ENCODE measurements at places on chromosomes 2 and 18.
A peak's percentile ranks its signal among the peaks of the same experiment; 100 is the strongest.

DNA sequence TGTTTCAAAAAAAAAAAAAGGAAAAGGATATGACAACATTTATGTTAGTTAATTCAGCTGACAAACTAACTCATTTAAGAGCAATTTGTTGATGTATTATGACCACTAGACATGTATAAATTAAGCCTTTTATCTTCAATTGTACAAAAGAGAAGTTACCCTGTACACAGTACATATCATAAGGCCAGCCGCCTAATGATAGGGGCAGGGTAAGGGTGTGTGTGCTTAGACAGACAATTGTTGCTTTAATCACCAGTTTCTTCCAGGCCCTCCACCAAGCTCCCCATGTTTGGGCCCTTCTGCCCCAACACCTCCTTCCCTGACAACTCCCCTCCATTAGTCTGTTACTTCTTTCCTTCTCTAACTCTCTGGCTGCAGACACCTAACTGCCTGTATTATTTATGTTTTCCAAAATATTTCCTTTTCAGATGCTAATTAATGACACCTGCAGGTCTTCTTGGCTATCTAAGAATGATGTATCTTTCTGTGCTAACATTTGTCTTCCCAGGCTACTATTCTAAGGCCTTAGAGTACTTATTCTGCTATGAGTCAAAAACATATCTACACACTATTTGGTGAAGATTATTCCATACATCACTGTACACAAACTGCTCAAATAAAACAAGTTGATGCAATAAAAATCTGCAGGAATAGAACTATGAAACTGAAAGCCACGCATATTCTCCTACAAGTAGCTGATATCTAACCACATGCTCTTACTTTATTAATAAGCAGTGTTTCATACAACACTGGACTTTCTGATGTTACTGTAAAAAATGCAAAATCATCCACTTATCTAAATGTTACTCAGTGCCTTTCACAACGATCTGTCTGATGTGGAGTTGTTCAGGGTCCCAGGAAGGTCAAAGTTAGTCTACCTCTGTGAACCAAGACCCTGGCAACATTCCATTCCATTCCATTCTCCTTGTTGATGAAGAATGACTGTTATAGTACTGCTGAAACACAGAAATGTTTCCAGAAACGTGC, 26.4 kb downstream of the TMEM131 start:
- no peak for DNase-seq

- DNase-seq: peak; percentile 41
Observed at GRCh38 chr2:10721396-10722251, at the start of gene ATP6V1C2. ATP6V1C2 (plus strand) TSS chr2:10721630; CDS start chr2:10722850, 1,220 bp downstream.

- no peak for DNase-seq
Observed at GRCh38 chr2:42245396-42245795, 76.2 kb downstream of the EML4 start.

- DNase-seq: no peak
Observed at GRCh38 chr2:6771634-6772611, 93.8 kb downstream of the CMPK2 start.

DNA sequence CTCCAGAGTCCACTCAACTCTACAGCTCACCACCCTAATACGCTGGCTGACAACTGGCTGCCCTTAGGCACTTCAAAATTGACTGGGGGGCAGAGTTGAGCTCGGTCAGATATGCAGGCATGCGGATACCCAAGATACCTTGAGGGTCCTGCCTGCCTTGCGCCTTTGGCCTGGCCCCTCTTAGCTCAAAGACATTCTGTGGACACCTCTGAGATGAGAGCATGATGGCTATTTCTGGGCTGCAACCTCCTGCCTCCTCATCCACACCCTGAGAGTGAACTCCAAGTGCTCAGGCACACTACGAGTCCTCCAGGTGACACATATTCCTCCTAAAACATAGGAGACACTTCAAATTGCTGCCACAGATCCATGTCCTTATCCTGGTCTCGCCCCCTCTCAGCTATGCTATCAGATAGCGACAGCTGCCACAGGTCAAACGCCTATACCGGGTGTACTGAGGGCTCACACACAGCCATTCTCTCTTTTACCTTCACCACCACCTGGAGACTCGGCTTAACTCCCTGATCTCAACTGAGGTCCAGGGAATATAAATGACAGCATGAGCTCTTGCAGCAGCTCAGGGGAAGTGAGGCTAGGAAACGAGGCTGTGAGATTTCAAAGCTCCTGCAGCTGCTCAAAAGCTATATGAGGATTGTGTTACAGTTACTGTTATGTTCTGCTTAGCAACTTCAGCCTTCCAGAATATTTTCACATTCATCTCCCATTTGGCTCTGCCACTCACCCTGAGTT, 60.5 kb upstream of the TEX51 start:
- no peak for DNase-seq

DNA sequence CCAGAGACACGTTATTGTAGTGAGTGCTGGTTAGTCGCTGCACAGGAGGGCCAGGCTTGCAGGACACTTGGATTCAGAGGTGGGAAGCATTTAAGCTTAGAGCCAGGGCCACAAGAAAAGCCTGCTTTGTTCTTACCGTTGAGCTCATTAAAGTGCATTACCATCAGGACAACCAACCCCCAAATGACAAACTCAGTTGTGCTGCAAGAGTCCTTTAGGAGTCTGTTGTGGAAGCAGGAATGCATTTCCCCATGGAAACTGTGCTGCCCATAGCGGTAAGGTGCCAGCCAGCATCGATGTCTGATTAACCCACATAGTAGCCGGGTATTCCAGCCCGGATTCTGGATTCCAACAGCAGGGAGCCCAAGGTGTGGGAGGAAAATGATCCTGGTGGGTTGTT, 23.4 kb upstream of the REEP1 start:
- no peak for DNase-seq

GRCh38 chr2:190202018-190202417, 117.6 kb downstream of the HIBCH start:
- no peak for DNase-seq

DNA sequence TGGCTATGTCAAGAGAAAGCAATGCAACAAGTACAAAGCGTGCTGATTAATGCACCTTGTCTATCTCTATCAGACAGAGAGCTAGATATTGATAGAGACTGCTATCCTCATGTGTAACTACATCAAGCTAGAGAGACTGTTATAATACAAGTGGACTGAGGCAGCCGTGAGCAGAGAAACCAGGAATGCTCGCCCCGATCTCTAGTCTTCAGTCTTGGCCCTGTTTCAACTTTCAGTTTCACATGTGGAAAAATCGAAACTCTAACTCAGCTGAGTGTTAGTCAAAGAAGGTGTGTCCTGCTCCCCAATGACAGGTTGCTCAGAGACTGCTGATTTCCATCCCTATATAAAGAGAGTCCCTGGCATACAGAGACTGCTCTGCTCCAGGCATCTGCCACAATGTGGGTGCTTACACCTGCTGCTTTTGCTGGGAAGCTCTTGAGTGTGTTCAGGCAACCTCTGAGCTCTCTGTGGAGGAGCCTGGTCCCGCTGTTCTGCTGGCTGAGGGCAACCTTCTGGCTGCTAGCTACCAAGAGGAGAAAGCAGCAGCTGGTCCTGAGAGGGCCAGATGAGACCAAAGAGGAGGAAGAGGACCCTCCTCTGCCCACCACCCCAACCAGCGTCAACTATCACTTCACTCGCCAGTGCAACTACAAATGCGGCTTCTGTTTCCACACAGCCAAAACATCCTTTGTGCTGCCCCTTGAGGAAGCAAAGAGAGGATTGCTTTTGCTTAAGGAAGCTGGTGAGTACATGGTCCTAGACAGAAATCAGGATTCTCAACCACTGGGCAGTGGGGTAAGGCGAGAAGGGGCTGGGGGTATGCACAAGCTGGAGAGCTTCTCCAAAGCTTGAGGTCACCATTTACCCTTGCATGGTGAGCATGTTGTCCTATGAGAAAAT, at the start of gene RSAD2:
Gene RSAD2, plus strand, starts transcription at position 376 of the 903 bp plus-strand sequence. Its CDS starts 24 bp downstream, at position 400.
- peak; percentile 74 for DNase-seq
